T47D (cell line): ENCODE measurements at places on chromosomes 1 and 21.

- peak; percentile 28 for DNase-seq
Observed at GRCh38 chr21:40622531-40622930, 224.4 kb downstream of the DSCAM start.

DNA sequence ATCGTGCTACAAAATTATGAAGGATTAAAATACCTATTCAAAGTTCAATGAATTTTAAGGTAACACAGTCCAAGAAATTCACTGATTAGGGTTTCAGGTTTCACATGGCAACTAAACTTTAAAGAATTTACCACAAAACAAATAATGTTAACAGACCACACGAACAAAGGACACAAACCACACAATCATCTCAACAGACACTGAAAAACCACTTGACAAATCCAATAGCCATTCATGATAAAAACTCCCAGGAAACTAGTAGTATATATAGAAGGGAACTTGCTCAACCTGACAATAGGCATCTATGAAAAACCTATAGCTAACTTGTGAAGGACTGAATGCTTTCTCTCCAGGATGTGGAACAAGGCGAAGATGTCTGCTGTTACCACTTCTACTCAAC, 21.1 kb upstream of the SH2D5 start:
- DNase-seq: no peak

DNA sequence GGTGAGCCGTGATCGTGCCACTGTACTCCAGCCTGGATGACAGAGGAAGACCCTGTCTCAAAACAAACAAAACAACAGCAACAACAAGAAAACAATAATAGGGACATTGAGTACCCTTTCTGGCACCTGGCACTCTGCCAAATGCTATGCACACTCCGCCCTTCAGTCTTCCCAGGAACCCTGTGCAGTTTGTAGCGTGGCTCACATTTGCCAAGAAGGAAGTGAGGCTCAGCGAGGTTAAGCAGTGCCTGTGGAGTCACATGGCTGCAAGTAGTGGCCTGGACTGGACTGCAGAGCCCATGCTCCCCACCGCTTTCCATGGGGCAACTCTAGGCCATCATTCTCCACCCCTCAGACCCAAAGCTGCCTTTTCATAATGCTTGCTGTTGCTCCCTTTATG, 5.3 kb upstream of the EVA1B start:
- no peak for DNase-seq

GRCh38 chr1:89525169-89525855, 683 bp downstream of the LRRC8B start:
- no peak for DNase-seq

DNA sequence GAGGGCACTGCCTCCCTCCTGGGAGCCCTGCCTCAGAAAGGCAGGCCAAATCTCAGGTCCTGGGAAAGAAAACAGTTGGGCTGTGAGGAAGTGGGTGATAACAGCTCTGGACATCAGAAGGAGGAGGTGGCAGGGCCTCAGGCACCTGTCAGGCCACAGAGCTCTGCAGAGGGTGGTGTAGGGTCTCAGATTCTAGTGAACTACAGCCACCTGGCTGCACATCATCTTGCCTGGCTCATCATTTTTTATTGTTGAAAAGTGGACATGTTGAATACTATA, 15.3 kb upstream of the ZNF678 start:
- DNase-seq: no peak

DNA sequence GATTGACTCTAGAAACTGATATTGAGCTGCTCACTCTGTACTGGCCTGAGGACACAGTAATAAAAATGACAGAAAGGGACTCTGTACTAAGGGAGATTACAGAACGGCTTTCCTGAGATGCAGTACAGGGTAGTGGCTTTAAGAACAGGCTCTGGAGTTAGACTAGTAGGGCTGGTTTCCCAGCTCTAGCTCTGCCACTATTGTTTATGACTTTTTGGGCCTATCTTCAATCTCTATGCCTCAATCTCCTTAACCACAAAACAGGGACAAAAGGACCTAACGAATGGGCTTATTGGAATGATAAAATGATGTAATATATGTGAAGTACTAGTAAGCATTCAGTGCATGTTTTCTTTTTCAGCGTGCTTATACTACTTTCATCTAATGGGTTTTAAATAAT, 1.4 kb downstream of the DEPDC1 start:
- DNase-seq: peak; percentile 68

DNA sequence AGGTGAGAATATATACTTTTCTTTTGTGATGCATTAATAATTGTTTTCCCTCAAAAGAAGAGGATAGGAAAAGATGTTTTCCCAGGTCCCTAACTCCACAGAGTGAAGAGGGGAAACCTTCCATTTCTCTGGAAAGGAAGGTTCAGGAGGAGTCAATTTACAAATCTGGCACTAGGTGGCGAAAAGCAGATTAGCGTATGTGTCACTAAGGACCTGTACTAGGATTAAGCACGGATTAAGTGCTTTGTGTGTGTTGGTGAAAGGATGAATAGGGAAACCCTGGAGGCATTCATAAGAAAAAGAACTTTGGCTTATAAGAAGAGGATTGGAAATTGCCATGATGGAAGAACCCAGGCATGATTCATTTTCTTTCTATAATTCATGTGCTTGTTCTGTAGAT, 410.1 kb upstream of the PLXNA2 start:
- no peak for DNase-seq

- peak; percentile 88 for DNase-seq
Observed at GRCh38 chr1:202807926-202808757, at the start of gene KDM5B. TSS of gene KDM5B (minus strand) at chr1:202808421. CDS start at chr1:202808305, 116 bp downstream.

GRCh38 chr1:42844592-42845140, 1.7 kb upstream of the ZNF691 start:
- no peak for DNase-seq

DNA sequence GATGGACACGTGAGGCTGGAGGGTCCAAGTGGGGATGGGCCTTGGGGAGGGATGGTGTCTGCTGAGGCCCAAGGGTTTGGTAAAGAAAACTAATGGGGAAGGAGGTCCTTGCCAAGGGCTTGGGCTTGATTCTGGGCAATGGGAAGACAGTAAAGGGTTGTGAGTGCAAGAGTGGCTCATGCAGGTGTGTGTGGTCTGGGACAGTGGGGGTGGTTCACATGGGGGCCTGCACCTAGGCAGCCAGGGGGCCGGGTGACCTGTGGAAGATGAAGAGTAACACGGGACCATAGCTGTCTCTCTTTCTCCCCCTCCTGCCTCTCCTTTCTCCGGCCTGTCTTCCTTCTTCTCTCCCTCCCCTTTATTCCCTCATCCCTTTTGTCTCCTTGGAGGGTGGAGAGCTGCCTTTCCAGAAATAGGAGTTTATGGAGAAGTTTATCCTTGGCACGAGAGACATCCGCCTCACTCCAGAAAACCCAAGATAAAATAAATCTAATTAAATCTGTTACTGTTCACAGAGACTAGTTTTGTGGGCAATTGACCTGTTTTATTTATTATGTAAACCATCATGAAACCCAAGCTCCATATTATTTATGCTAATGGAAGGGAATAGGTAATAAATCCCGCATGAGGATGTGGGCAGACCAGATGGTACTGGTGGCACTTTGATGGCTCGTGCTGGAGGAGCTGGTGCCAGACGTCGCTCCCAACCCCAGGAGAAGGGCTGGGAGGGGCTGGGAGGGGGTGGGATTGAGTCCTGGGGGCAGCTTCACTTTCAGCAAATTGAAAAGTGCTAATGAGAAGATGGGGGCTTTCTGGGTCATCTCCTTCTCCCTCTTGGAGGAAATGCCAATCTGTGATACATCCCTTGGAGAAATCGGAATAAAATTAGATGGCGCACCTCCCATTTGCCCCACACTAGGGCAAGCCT, 272.9 kb upstream of the CSF3R start:
- DNase-seq: no peak

GRCh38 chr1:94240822-94241221, 3.4 kb upstream of the ARHGAP29 start:
- no peak for DNase-seq

- DNase-seq: no peak
Observed at GRCh38 chr1:61083807-61084440, 1.6 kb downstream of the NFIA start.

DNA sequence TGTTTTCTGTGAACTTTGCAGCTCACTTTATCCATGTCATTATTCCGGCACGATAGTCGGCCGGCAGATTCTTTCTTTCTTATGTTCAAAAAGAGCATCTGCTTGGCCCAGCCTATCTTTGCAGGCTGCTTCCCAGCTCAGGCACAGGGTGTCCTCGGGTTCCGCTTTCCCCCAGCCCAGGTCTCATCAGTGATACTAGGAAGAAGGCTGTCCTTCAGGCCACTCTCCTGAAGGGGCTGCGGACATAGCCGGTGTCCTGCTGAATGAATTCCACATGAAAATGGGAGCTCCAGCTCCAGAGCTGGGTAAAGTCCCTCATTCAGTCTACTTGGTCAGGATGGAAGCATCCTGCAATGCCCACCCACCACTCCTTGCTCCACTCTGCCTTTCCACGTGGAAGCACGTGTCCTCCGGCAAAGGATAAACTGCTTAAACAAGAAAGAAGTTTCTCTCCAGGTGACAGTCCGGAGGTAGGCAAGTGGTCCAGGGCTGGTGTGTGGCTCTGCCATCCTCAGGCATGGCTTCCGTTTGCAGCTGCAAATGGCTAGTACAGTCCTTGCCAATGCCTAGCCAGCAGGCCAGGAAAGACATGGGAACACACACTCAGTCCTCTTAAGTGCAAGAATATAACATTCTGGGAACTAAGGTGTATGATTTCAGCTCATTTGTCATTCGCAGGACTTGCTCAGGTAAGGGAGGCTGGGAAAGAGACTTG, 161.0 kb downstream of the TRIM33 start:
- DNase-seq: no peak

DNA sequence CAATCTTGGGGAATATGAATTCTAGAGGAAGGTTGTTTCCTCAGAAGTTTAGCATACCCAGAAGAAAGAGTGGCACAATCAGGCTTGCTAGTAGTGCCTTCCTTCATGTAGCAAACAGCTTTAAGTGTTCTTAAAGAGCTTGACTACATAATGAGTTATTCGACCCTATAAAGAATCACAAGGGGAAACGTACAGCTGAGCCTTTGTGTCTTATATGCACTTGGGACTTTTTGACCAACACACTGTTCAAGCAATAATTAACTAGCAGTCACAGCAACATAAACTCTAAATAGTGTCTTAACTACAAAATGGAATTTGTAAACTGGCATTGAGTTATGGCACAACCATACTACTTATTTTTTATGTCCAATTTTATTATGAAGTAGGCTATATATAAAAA, 86.1 kb downstream of the TTLL7 start:
- no peak for DNase-seq

DNA sequence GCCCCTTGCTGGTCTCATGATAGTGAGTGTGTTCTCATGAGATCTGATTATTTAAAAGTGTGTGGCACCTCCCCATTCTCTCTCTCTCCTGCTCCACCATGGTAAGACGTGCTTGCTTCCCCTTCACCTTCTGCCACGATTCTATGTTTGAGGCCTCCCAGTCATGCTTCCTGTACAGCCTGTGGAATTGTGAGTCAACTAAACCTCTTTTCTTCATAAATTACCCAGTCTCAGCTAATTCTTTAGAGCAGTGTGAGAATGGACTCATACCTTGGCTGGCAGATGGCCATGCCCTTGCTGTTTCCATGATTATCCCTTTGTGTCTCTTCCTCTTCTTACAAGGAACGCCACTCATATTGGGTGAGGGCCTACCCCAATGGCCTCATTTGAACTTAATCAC, 40.3 kb downstream of the PSMG1 start:
- DNase-seq: no peak

DNA sequence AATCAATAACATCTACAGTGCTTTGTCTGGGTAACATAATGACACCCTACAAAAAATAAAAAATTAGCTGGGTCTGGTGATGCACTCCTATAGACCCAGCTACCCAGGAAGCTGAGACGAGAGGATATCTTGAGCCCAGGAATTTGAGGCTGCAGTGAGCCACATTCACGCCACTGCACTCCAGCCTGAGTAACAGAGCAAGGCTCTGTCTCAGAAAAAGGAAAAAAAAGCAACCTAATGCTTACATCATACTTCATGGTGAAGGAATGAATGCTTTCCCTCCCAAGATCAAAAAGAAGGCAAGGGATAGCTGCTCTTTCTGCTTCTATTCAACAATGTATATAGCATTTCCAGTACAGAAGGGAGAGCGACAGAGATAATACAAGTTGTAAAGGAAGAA, 24.2 kb upstream of the CTTNBP2NL start:
- no peak for DNase-seq

DNA sequence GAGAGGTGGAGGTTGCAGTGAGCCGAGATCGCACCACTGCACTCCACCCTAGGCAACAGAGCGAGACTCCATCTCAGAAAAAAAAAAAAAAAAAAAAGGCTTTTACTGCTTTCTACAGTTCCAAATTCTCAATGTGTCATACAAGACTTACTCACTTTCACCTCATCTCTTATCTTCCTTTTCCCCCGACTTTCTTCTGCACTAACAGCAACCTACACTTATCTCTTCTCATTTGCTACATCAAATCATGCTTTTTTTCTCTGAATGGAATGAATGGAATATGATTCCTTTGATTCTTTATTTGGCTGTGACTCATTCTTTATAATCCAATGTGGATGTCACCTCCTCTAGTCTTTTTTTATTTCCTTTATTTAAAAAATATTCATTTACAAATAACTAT, 168.4 kb upstream of the DMRTA2 start:
- no peak for DNase-seq

DNA sequence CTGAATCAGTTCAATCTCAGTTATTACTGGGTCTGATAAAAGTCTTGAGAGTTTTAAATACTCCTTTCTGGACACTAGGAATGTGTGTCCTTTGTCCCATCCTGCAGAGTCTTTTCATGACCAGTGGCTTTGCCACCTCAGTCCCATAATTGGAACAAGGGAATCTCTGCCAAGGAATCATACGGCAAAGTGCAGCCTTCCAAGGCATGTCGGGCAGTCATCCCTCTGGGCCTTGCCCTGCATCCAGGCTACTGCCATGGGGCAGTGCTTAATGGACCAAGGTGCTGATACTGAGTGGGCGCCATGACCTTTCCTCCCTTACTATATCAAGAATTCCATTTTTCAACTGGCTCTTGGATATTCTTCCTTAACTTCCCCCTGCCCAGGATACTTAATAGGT, 195.3 kb downstream of the ZC3H11B start:
- no peak for DNase-seq

DNA sequence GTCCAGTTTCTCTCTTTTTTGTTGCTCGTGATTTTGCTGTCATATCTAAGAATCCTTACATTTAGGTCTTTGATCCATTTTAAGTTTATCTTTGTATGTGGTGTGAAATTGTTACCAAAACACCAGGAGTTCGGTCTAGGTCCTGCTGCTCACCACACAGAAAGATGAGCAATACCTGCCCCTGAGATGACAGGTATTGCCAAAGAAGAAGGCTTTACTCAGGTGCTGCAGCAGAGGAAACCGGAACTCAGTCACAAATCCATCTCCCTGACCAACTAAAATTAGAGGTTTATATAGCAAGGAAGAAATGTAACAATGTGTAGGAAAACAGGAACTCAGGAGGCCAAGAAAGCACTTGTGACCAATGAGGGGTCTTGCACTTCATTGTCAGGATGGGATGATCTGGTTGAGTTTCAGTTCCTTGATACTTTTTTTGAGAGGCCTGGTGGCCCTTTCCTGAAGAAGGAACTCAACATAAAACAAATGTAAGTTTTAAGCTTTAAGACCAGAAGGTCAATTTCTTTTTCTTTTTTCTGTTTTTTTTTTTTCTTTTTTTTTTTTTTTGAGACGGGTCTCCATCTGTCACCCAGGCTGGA, 16.5 kb upstream of the SETDB1 start:
- DNase-seq: no peak
